ENCODE measurements at places on chromosomes 7 and 10. TPM values are rescaled to one million over a fixed set of nuclear protein-coding genes. Genes with fewer than 3 reads are reported as not detected.
A peak's percentile ranks its signal among the peaks of the same experiment; 100 is the strongest.

The SEMA3D gene
- not detected for total RNA-seq

The OR9A2 gene
- total RNA-seq = not detected

The ERVW-1 gene
- not detected for total RNA-seq

The VCL gene
- 245 TPM for total RNA-seq

The ANKRD30A gene
- not detected for total RNA-seq

The TMEM184A gene
- not detected for total RNA-seq

The ELMO1 gene
- 169 TPM for total RNA-seq

The ELFN1 gene
- total RNA-seq = not detected

GRCh38 chr7:47371317-47371716 is 210.6 kb downstream of the TNS3 start:
- H3K27me3 ChIP-seq = no peaks in the 10 kb centered on the region
- no peaks in the 10 kb centered on the region for H3K4me1 ChIP-seq
- H3K36me3 ChIP-seq = no peaks in the 10 kb centered on the region
- H3K27ac ChIP-seq = no peak overlapping the region
- DNase-seq = no peak

DNA sequence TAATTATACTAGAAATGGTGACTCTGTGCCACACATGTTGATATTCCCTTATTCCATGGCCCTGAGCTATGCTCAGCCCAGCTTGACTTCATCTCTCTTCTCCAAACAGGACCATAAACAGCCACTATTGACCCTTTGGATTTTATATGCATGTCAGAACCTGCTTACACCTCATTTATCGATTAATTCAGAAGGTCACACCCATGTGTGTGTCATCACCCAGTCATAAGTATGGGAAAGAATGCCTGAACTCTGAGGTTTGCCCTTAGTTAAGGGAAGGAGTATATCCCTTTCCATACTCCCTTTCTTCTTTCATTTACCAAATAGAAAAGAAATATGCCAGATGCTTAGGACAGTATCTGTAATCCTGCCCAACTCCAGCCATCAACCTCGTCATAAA is 602.3 kb downstream of the SORCS3 start:
- H3K4me1 ChIP-seq = no peaks in the 10 kb centered on the region
- no peak overlapping the region for H3K4me3 ChIP-seq
- H3K27me3 ChIP-seq = no peaks in the 10 kb centered on the region
- H3K36me3 ChIP-seq = no peaks in the 10 kb centered on the region

- H3K4me3 ChIP-seq = no peak overlapping the region
- H3K36me3 ChIP-seq = no peaks in the 10 kb centered on the region
- H3K27ac ChIP-seq = no peak overlapping the region
- H3K27me3 ChIP-seq = no peaks in the 10 kb centered on the region
These were observed 978.6 kb downstream of the SORCS1 start for GRCh38 chr10:106185951-106186350.

DNA sequence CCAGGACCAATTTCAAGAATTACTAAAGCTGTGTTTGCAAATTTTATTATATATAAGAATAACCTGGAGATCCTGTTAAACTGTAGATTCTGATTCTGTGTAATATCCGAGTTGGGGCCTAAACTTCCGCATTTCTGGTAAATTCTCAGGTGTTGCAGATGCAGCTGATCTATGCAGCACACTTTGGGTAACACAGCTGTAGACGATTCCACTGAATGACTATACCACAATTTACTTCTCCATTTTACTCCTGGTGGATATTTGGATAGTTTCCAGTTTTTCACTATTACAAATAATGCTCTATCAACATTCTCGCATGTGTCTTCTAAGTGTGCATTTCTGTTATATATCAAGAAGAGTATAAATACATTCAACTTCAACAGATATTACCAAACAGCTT is 7.5 kb downstream of the GDI2 start:
- H3K4me1 ChIP-seq = peaks cover 40% of the 10 kb centered on the region
- peaks cover 4% of the 10 kb centered on the region for H3K36me3 ChIP-seq
- DNase-seq = no peak
- H3K27me3 ChIP-seq = no peaks in the 10 kb centered on the region
- H3K27ac ChIP-seq = peak overlapping the region; percentile 97
- no peak overlapping the region for H3K4me3 ChIP-seq
